ENCODE measurements at places on chromosomes 11 and 22.

DNA sequence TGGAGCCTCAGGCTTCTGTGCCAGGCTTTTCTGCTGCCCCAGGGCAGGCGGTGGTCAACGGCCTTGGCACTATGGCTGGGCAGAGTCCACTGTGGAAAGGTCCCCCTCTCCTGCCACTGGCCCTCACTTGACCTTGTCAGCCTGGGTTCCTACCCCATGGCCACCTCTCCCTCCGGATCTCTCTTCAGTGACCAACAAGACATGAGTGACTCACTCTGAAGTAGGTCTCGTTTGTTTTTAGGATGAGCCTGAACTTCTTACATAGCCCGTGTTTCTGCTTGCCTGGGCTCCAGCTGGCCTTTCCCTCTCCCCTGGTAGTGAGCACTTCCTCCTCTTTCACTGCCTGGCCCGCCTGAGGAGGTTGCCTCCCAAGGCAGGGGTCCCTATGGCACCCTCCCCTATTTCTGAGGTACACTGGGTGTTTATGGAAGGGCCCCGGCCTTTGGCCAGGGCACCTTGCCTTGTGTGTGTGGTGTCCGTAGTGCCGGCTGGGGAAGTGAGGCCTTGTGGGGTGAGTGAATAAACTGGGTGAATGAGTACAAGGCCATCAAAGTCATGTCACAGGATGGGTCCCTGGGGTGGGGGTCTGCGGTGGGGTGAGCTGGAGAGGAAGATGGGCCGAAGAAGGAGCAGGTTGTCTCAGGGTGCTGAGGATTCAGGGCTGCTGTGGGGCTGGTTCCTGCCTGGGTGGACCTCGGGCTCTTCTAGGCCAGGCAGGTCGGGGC, 5.0 kb downstream of the SHANK3 start:
- DNase-seq = no peak

- peak; percentile 23 for DNase-seq
Measured at GRCh38 chr22:49305214-49305965, 522.3 kb downstream of the BRD1 start.

DNA sequence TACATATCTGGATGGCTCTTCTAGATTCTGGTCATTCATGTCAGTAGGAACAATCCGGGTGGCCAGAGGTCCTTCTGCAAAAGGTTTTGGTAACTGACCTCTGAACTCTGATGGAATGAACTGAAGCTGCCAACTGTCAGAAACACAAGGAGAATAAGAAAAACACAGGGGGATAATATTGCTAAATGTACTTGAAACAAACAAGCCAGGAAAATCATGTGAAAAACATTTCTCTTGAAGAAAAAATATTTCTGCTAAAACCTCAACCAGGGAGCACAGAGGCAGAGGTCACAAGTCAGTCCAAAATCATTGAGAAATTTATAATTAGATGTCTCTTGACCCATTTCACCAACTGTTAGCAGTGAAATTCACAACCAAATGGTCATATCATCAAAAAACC, 35.2 kb downstream of the ALG9 start:
- no peak for DNase-seq

DNA sequence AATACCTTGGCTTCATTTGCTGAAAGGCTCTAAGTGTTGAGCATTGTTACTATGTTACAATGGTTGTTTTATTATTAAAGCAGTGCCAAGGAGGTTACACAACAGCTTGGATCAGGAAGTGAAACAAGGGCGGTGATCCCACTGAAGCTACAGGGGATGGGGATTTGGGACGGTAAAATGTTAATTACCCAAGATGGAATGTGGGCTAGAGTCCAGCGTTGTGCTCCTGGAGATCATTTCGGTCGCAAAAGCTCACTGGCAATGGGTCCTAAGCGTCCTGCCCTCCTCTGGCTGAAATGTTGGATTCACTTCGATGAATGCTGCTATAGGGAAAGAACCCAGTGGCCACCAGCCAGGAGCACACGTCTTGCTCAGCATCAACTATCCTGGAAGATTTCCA, 48.3 kb downstream of the FAM83F start:
- no peak for DNase-seq

DNA sequence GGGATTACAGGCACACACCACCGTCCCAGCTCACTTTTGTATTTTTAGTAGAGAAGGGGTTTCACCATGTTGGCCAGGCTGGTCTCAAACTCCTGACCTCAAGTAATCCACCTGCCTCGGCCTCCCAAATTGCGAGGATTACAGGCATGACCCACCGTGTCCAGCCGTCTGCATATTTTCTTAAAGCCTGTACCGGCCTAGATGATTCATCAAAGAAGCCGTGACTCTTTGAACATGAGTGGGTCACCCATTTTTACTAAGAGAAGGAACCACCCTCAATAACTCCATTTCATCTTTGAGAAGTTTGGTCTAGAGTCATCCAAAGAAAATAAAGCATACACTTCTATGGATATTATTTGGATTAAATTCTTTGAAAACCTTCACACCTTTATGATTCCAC, 388.3 kb downstream of the NTM start:
- DNase-seq = no peak

DNA sequence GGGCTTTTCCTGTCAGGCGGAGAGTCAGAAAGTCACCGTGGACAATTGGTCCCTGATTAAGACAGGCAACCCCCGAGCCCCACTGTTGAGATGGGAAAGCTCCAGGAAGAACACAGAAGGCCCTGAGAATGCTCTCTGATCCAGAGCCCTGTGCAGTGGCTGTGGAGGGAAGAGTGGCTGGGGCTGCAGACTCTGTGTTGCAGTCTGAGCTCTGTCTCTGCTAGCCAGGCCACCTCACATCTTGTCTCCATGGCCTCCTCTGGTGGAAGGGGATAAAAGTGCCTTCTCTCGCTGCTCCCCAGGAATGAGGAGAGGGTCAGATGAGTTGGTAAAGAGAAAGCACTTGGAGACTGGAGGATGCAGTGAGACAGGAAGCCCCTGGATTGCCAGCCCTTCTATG, 141.2 kb downstream of the CEP164 start:
- DNase-seq = no peak

DNA sequence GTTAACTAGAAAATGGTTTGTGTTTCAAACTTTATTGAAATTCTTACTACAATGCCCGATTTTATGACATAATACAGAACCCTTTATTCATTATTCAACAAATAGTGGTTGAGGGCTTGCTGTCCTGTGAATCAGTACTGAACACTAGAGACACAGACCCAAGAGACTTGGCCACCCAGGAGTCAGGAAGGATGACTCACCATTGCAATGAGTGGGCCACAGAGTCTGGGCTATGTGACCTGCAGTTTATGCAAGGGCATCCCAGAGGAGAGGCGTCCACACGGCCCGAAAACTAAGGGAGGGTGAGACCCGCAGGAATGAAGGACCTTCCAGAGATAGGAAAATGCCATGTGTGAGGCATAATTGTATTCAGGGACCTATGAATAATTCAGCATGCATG, 143.8 kb upstream of the DDI1 start:
- no peak for DNase-seq

GRCh38 chr11:2129699-2130366, 9.4 kb downstream of the IGF2 start:
- no peak for DNase-seq

DNA sequence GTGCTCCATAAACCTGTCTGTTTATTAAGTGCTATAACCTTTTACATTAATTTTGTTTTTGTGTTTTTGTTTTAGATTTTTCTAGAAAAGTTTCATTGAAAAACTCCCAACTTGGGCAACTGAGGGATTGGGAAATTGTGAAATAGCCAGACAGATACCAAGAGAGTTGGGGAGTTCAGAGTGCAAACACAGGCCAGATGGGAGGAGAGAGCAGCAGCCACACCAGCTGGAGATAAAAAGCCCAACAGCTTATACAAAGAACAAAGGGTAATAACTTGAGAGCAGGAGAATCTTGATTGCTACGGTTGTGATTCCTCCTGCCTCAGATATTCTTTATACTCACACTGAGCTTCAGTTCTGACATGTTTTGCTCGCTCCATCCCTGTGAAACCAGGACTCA, 1642.2 kb downstream of the LRRC4C start:
- no peak for DNase-seq

DNA sequence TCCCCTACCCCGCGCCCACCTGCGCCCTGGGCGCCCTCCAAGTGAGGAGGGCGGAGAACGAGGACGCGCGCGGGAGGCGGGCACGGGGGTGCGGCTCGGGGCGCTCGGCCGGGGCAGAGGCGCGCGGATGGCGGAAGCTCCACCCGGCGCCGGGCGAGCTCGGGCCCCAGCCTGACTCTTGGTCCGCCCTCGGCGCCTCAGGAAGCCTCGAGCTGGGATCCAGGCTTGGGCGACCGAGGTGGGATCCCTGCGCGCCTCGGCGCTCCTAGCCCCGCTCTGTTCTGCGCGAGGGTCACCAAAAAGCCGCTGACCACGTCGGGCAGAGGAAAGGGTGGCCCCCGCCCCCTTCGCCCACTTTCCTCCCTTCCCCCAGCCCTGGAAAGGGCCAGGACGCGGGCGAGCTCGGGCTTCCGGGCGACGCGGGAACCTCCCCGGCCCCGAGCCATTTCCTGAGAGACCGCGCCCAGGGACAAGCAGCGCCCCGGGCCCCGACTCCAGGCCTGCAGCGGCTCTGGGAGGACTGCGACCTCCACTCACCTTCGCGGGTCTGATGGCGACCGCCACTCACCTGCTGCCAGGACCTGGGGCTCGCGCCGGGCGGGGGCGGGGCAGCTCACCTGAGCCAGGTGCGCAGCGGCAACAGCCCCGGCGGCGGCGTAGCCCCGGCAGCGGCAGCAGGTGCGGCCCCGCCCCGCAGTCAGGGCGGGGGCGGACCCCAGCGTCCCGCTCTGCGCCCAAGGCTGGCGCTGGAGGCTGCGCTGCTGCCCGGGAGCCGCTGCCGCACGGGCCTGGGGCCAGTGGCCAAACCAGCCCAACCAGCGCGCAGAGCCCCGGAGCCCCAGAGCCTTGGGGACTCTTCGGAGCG, 2.2 kb upstream of the SIGIRR start:
- no peak for DNase-seq

GRCh38 chr11:75160220-75160757, 9.4 kb downstream of the SLCO2B1 start:
- DNase-seq = no peak

- DNase-seq = no peak
Measured at GRCh38 chr11:5252192-5252918, 2.2 kb downstream of the HBG2 start.

- peak; percentile 85 for DNase-seq
Measured at GRCh38 chr11:69141742-69142141, 14.0 kb upstream of the SMIM38 start.

DNA sequence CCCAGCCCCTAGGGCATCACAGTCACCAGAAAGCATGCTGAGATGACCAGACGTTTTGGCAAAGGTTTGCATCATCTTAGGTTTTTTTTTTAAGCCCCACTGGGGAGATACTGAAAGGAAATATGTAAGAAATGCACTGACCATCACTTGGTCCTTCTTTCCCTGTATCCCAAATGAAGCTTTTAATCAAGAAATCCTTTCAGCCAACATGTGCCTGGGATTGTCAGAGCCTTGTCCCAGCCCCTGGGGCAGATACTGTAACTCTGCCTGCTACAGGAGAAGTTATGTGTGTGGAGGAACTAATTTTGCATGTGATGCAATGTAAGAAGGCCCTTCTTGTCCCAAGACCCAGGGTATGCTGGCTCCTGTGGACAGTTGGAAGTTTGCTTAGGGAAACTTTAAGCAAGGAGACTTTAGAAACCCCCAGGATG, 65.6 kb downstream of the PPFIBP2 start:
- DNase-seq = no peak

DNA sequence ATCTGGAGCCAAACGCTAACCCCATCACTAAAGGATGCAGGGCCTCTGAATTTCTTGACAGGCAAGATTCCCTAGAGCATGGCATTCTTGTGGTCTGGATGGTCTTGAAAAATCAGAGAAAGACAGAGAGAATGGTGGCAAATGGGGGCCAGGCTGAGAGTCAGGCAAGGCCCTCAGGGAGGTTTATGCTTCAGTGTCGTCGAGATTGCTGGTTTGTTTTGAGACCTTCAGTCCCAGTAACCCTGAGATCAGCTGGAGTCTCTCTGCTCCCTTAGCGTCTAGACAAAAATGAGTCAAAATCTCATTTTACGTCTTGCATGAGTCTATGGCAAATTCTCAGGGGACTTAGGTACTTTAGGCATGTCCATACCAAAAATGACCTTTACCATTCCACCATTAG, 539.3 kb downstream of the SOX6 start:
- no peak for DNase-seq

- DNase-seq = no peak
Measured at GRCh38 chr11:76579752-76580151, 90.8 kb downstream of the LRRC32 start.

DNA sequence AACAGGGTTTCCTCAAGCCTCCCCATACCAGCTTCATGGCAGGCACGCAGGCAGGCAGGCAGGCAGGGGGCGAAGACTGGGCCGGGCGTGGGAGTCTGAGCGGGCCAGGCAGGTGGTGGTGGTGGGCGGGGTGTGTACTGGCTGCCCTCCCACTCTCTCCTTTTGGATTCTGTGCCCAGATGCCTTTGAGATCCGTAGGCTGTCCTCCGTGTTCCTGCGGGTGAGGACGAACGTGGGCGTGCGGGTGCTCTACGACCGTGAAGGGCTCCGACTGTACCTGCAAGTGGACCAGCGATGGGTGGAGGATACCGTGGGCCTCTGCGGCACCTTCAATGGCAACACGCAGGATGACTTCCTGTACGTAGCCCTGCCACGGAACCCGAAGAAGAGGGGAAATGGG, 23.0 kb downstream of the OTOG start:
- no peak for DNase-seq

DNA sequence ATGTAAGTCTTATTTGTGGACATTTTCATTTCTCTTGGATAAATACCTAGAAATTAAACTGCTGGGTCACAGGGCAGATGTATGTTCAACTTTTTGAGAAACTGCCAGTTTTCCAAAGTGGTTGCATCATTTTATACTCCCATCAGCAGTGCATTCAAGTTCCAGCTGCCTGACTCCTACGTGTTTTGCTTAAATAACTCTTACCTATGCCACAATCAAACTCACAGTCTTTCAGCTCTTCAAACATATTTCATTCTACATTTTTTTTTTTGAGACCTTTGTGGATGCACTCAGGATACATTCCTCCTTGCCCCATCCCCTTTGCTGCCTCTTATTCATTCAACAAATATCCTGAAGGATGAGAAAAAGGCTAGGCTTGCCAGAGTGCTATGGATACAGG, 9.2 kb downstream of the TCF20 start:
- DNase-seq = no peak

- DNase-seq = no peak
Measured at GRCh38 chr11:23957314-23957713, 539.5 kb upstream of the LUZP2 start.

Measured in NCI-H524 (cell line).